ENCODE measurements at places on chromosomes 1 and 21. TPM values are rescaled to one million over a fixed set of nuclear protein-coding genes. Genes with fewer than 3 reads are reported as not detected.

The FCRL4 gene
- not detected for total RNA-seq

The GDAP2 gene
- 12.8 TPM for total RNA-seq

The TFF3 gene
- 0.52 TPM for total RNA-seq

The CRYBG2 gene
- 0.26 TPM for total RNA-seq
